ENCODE measurements at places on chromosomes 2 and 18.

DNA sequence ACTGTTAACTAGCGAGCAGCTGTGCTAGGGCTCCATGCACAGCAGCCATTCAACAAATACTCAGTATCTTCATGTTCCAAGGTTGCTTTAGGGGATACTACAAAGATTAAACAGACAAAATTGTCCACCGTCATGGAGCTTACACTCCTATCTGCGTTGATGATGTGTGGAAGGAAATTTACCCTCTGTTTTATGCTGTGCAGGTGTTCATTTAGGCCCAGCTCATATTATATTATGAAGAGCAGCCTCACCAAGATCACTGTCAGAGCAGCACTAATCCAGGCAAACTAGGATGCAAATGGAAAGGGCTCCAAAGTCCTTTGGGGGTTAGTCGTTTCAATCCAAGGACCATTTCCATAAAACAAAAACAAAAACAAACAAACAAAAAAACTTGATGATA, 13.4 kb upstream of the WIPF1 start:
- DNase-seq: no peak

DNA sequence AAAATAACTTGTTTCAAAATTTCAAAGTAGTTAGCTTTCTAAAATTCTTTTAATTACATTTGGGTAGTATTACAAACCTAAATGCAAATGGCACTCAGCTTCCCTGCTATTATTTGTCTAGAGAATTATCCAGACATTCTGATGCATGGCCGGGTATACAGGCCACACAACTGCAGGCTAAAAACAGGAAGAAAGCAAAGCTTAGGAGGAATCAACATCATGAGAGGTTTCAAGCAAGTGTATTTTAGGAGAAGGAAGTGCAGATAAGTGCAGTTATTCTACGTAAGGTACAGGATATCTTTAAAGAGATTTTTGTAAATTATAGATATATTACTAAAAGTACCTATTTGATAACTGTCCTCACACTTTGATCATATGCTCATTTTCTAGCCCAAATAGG, 46.8 kb upstream of the RNU4ATAC start:
- DNase-seq: no peak

DNA sequence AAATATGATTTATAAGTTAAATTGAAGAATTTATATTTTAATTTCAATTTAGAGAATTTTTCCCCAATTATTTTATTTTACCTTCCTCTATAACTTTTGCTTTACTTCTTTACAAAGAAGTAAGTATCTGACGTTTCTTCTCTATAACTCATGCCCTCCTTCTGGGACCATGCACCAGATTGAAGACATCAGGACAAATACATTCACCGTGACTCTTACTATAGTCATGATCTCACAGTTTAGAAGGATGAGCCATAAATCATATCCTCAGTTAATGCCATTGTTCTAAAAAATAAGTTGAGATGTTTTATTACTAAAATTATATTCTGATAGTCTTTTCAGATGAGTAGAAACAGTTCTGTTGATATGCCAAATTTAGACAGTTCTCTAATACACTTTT, 279.3 kb downstream of the TMX3 start:
- DNase-seq: no peak

DNA sequence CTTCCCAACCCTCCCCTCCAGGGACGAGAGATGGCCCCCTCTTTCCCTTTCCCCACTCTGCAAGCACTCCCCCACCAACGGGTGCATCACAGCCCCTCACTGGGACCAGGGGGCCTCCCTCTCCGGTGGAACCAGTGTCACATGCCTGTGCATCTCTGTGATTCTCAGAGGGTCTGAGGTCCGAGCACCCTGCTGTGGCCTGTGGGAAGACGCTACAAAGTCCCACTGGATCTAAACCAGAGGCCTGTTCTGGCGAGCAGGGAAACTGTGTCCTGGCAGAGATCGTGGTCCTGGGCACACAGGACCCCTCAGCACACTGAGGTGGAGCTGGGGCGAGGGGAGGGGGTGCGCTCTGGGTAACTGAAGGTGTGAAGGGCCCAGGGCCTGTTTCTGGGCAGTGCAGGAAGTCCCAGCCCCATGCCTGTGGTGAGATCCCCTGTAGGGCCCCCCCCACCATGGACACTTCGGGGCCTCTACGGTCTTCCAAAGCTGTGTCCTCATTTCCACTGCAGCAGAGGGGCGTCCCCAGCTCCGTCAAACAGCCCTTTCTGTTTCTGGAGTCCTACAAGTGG, 8.0 kb downstream of the SNORC start:
- DNase-seq: no peak

DNA sequence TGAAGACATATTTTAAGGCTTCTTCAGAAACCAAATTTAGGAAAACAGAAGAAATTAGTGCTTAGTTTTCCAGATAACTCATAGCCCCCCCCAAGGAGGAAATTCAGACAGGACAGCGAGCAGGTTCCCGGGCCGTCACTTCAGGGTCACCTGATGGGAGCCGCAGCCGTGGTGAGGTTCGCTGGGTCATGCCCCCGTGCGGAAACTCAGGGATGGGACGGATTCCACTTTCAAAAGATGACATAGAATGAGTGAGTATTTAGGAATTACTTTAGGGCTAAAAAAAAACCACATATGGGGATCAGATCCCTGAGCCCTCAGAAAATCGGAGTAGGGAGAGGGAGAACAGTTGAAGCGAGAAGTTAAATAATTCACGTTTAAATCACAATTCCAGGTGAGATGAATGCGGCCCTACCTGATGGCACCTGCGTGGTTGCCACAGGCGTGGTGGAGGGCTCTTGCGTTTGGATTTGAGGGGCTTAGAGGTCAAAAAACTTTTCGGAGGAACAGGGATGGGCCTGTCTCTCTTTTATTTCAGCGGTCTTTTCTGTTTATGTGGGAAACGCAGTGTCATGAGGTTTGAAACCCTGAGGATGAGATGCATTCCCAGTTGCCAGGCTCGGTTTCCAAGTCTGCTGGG, 114.4 kb downstream of the NFATC1 start:
- no peak for DNase-seq

DNA sequence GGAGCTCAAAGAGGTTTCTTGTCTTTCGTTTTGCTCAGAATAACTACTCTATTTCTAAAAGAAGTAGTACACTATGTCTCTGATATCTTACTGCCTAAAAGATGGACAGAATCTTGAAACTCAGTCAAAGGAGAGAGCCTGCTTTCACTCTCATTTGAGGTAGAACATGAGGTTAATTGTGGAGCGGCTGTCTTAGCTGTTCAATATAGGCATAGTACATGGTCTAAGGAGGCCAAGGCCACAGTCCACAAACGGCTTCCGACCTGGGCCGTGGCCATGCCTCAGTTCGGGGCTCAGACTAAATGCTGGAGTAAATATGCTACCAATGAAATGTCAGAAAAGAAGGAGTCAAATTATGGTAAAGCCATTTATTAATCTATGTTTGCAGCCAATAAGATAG, 185.8 kb upstream of the ACAA2 start:
- DNase-seq: no peak

DNA sequence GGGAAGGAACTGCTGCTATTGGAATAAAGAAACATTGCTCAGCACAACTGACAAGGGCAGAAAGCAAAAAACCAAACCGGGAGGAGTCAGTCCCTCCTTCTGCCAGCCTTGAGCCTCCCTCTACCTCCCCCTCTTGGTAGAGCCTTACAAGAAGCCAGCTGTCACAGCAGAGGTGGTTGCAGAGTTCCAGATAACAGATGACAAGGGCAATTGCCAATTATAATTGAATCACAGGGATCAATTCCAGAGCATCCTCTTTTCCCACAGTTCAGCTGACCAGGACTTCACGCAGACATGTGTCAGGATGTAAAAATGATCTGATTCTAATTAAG, 548.2 kb upstream of the LRRTM1 start:
- no peak for DNase-seq

- no peak for DNase-seq
These were observed 55.2 kb upstream of the MAPRE2 start for GRCh38 chr18:34985963-34986362.

DNA sequence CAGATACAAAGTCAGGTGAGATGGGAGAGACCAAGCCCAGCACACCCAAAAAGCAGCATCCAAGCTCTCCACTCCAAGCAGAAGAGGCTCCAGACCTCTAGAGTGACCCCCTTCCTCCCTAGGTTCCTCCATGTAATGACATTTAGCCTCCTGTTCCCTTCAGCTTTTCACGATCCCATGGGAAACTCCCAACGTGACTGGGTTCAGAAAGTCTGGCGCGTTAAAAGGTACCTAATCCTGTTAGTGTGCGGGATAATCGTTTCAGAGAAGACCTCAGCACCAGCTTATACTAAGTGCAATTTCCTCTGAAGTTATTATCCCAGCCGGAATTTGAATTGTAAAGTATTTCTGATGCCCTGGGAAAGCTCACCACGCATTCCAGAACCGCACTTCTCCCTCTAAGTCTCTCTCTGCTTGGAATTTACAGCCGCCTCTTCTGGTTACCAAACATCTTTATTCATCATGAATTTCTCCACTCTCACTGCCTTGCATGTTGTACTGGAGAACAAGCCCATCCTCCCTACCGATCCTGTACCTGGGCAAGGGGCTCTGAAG, 46.9 kb downstream of the CCBE1 start:
- DNase-seq: no peak

GRCh38 chr2:120769787-120770120, 34.1 kb downstream of the GLI2 start:
- no peak for DNase-seq

- DNase-seq: peak; percentile 57
These were observed 56.7 kb downstream of the NEMP2 start for GRCh38 chr2:190477661-190478454.

GRCh38 chr2:2014251-2014771, 270.0 kb upstream of the PXDN start:
- DNase-seq: no peak

Data from NCI-H187 treated with DMSO at 0.1 percent for 48 hours (cell line).